H9 (cell line): ENCODE measurements at places on chromosomes 3 and 15. TPM values are rescaled to one million over a fixed set of nuclear protein-coding genes. Genes with fewer than 3 reads are reported as not detected.

GRCh38 chr3:152127058-152127457, 141.7 kb upstream of the MBNL1 start:
- DNase-seq: no peak

DNA sequence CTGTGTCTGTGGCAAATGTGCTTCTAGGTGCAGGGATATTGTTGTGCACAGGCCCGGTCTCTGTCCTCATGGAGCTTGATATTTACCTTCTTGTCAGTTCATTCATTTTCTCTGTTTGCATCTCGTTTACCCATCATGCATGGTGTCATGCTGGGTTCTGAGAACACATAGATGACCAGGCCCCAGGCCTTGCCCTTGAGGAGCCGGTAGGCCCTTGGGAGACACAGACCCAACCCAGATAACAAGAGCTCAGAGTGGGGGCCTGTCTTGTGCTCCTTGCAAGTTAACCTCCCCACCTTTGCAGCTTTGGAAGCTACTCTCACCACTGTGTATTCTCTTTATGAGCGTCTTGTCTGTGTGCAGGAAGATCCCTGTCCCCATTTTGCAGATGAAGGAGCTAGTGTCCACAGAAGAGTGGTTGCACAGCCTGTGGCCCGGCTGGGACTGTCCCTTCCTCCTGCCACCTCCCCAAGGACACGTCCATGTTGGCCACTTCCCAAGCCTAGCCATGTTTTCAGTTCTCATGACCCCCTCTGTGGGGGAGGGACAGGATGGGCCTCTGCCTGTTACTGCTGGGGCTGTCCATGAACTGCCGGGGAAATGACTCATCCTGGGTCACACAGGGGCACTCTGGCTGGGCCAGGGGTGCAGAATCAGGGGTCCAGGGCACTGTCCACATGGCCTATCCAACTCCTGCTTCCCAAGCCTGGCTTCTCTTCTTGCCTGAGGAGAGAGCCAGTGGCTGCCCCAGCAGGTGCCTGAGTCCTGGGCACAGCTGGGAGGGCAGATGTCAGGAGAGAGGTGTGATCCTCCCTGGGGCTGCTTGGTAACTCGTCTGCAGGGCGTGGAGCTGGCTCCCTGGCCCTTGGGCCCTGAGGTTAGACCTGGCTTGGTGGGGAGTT, 3.4 kb downstream of the SNX33 start:
- DNase-seq: no peak

DNA sequence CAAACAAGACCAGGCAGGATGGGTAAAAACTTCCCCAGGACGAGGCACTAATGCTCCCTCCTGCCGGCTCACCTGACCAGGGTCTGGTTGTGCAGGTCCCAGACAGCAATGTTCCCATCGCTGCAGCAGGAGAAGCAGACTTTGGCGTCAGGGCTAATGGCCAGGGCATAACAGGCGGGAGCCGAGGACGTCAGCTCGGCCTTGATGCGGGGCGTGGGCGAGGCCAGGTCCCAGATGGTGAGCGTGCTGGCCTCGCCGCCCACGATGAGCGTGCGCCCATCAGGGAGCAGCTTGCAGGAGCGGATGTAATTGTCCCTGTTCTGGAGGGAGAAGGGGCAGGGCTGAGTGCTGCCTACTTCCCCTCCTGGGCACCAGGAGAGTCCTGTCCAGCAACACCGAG, 43.4 kb downstream of the TLE3 start:
- no peak for DNase-seq

DNA sequence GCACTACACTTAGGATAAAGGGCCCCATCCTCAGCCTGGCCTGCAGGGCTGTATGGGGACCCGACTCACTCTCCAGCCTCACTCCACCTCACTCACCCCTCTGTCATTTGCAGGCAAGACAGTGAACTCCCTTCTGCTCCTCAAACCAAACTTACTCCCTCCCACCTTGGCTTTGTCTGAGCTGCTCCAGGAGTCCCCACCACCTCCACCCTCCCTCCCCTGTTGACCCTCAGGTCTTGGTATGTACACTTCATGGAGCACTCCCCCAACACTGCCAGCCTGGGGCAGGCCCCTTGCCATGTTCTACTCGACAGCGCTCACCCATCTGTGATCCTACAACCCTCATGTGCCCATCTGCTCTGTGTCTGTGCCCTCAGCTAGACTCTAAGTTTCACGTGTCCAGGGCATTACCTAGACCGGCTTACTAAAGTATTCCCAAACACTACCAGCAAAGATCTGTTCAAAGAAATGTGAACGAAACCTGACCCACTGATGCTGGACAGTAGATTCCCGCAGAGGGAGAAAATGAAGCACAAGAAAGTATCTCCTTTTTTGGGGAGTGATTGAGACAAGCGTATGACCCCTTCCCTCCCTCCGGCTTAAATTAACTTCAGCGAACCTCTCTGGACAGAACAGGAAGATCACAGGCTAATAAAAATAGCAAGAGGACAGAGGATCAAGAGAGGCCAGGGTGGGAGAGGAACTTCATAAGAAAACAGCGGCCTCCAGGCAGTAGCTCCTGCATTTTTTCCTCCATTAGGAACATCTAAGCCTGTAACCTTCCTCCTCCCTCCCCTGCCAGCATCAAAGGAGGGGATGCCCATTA, 113.2 kb downstream of the RFTN1 start:
- DNase-seq: no peak

The GCNT3 gene
- not detected in 2 replicates for total RNA-seq
